ENCODE measurements at places on chromosomes 12 and 14.

DNA sequence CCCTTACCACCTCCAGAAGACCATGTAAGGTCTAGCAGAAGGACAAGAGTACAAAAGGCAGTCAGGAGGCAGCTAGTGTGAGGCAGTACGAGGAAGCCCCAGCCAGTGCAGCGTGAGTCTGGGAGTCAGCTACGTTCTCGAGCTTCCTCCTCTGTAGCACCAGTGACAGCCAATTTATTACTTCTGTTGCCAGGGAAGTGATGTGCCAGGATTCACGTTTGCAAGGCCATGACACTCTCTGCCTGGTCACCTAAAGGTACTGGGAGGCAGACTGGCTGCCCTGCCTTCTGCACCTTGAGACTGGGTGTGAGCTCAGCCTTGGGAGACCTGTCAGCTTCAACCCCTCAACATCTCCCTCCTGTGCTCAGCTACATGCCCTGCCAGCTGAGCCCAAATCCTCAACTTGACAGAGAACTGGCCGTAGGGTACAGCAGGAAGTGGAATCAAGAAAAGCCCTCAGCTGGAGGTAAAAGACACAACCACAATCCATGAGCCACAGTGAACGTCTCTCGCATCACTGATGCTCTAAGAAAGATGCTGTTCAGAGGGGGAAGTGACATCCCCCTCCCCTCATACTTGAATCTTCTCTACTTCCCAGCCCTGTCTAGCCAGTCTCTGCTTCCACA is 182.5 kb upstream of the RGS6 start:
- DNase-seq: no peak

GRCh38 chr12:93315907-93316622 is 61.7 kb upstream of the NUDT4 start:
- no peak for DNase-seq

DNA sequence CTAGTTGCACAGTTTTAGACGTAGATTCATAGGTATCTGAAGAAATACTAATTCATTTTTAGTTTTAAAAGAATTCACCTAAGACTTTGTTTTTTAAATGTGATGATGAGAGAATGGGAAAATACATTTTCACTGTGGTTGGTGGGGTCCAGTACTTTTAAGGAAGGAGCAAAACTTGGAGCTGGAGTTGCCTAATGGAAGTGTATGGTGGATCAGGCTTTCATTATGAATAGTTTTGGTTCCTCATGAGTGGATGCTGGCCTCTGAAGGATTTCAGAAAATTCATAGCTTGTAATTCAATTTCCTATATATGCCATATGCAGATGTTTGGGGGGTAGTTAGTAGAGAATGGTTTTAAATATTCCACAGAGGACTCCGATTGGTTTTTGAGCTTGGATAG is 27.1 kb downstream of the STK38L start:
- DNase-seq: no peak

DNA sequence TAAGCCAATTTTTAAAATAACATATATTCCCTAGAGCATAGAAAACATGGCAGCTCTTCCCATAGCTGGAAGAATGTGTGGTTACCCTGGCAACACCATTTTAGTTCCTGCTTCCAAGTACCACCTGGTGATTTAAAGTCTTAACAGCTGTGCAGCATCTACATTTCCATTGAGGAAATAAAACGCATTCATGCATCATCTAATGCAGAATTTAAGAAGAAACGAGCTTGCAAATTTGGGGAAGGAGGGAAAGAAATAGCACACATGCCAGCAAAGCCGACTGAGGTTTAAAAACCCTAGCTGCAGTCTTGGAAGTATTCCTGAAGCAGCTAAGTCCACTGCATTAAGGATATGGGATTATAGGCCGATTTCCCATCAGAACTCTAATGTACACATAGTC is 22.8 kb upstream of the SLC38A2 start:
- no peak for DNase-seq

GRCh38 chr12:60227916-60228315 is 632.1 kb downstream of the SLC16A7 start:
- no peak for DNase-seq

DNA sequence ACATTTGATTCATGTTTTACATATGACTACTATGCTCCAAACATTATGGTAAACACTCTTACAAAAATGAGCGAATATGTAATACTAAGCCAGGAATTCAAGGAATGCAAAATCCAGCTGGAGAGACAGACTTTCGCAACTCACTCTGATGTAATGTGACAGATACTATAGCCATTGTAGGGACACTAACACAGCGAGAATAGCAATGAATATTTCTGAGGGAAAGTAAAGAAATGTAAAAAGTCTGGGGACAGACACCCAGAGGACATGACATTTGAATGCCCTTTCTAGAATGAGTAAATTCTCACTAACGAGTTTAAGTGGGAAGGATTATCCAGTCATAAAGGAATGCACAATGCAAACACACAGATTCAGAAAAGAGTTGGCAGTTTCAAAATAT is 121.9 kb downstream of the PIK3C2G start:
- no peak for DNase-seq

- no peak for DNase-seq
These were observed 19.7 kb downstream of the VDR start for GRCh38 chr12:47885012-47885501.

GRCh38 chr12:28827861-28828260 is 321.2 kb upstream of the FAR2 start:
- no peak for DNase-seq

GRCh38 chr12:91579516-91580263 is 397.1 kb upstream of the DCN start:
- no peak for DNase-seq

DNA sequence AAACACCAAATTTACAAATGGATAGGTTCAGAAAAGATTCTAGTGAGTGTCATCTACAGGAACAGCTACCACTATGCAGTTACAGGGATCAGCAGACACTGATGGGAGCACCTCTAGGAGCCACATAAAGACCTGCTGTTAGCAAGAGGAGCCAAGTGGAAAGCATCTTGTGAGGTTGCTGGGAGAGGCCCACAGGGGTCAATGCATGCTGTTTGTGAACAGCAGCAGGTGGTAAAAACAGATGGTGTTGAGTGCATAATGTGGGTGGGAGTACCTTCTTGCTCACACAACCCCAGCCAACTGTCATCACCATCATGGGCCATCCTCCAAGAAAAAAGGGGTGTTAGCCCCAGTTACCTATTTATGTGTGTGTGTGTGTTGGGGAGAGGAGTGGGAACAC is 215.2 kb upstream of the SSTR1 start:
- DNase-seq: no peak

- no peak for DNase-seq
These were observed 44.6 kb upstream of the SYCP3 start for GRCh38 chr12:101783838-101784237.

GRCh38 chr12:76142305-76142704 is 57.8 kb upstream of the NAP1L1 start:
- DNase-seq: no peak

GRCh38 chr12:56994231-56994746 is 12.1 kb downstream of the ZBTB39 start:
- no peak for DNase-seq

- DNase-seq: no peak
These were observed 35.0 kb downstream of the LIN7A start for GRCh38 chr12:80902711-80903110.

DNA sequence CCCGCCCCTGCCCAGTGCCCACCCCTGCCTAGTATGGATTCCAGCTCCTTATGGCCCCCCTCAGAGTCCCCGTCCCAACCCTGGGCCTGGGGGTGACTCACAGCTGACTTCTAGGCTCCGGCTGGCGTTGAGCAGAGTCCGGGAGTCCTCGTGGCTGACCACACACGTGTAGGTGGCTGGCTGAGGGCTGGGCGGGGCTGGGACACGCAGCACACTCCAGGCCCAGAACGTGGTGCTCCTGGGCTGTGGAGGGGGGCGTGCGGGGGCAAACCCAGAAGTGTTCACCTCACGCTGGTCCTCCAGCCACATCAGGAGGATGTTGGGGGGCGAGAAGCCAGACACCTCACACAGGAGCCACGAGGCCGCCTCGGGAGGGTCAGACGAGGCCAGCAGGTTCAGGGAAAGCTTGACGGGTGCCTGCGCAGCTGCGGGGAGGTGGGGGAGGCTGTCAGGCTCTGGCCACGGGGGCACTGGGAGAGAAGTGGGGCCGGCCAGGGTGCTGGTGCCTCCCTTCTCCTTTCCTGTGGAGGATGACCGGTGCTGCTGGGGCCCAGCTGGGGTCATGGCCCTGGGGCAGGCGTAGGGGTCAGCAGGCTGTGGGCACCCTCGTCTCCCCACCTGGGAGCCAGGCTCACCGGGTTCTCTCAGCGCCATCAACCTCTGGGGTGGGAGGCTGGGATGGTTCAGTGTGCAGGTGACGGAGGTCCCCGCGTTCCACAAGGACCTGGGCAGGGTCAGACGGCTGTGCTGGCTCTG is 314.1 kb downstream of the TMEM121 start:
- no peak for DNase-seq

- no peak for DNase-seq
These were observed 60.6 kb downstream of the MYRFL start for GRCh38 chr12:69885658-69886057.

DNA sequence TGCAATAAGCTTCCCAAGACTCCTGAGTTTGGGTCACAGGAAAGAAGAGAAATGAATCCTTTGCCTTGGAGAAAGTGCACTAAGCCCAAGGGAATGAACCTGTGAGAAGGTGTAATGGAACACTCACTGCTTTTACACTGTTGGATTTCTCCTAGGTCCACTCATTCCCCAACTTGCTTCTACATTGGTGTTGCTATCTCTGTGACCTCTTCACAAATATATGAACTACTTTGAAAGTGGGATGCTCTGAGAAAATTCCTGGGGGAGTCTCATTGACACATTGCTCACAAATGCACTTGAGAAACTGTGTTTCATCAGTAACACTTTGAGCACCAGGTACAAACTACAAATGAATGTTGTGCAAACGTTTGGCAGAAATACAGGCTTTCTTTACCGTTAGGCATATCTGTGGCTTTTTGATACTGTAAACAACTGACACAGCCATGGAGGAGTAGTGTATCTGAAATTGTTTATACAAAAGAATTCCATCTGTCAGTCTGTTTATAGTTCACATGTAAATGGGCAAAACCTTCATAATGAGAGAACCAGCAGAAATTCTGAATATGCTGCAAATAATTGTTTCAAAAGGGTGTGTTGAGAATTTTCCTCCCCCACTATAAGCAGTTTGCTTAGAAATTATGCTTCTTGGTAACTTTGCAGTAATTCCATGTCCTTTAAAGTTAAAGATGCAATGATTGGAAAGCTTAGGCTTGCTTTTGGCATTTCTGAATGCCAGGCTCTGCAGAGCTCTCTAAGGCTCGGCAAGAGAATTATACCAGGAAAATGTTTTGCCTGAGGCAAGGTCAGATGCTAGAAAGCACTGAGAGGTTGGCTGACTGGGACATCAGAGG is 348.5 kb upstream of the DDHD1 start:
- DNase-seq: no peak

- DNase-seq: no peak
These were observed 340.5 kb downstream of the TMTC2 start for GRCh38 chr12:83027021-83027723.

GRCh38 chr12:52826611-52827498 is 7.3 kb downstream of the KRT79 start:
- DNase-seq: no peak
